ENCODE measurements at places on chromosomes 2 and 18.

GRCh38 chr2:164839914-164840457 is 1.6 kb downstream of the COBLL1 start:
- DNase-seq = no peak

- no peak for DNase-seq
Observed at GRCh38 chr18:49839012-49839411, 25.7 kb upstream of the ACAA2 start.

GRCh38 chr2:7348761-7349160 is 431.5 kb downstream of the RNF144A start:
- DNase-seq = no peak

GRCh38 chr2:114488841-114489530 is 46.5 kb downstream of the DPP10 start:
- no peak for DNase-seq

DNA sequence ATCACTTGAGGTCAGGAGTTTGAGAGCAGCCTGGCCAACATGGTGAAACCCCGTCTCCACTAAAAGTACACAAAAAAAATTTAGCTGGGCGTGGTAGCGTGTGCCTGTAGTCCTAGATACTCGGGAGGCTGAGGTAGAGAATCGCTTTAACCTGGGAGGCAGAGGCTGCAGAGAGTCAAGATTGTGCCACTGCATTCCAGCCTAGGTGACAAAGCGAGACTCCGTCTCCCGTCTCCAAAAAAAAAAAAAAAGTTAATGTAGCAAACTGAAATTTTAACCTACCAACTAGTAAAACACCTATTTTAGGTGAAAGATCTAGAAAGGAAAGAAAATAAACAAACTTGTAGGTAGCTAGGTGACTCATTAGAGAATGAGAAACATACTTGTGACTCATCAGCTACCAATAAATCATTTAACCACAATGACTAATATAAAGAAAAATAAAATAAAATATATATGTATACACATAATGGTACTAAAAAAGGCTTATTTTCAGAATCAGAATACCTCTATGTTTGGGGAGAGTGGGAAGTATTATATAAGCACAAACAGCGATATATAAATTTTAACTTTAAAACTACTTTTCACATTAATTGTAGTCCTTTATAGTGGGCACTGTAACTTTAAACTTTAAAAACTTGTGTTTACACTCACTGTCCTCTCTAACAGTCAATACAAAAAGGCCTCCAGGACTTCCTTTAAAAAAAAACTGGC is 36.6 kb downstream of the DARS1 start:
- no peak for DNase-seq

DNA sequence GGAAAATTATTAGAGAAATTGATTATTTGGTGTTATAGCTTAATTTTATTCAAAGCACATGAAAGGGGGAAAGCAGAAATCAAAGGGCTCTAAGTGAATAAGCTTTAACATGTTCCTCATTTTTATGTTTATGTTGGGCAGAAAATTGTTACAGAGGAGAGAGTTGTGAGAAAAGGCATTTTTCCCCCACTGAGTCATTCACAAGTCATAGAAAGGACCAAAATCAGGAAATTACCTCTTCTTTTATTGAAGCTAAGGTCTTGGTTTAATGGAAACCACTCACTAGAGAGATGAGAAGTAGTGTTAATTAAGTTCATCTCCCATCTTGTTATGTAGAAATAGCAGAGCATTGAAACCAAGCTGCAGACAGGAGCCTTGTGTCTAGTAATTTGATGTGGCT is 175.3 kb upstream of the THUMPD2 start:
- no peak for DNase-seq
